Activated naive CD8-positive, alpha-beta T cell treated with anti-CD3 and anti-CD28 coated beads, Interleukin-2, amount 10 ng/mL, durations not matched to agents 7 days and 5 days (primary cell): ENCODE measurements at places on chromosomes 1 and 21.

DNA sequence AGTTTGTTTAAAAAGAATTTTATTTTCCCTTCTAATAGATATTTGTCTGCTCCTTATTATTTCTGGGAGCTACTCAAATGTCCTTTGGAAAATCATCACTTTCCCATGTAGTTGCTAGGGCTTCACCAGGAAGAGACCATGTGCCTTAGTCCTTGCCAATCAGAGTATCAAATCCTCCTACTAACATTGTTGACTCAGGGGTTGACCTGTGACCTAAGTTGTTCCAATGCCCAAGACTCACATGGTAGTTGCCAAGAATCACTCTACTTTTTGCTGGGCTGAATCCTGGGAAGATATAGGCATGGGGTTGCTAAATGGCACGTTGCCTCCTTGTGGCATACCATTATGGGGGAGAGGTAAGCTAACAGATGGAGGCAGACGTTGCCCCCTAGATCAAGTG is 58.2 kb upstream of the FOXD3 start:
- no peak for DNase-seq

DNA sequence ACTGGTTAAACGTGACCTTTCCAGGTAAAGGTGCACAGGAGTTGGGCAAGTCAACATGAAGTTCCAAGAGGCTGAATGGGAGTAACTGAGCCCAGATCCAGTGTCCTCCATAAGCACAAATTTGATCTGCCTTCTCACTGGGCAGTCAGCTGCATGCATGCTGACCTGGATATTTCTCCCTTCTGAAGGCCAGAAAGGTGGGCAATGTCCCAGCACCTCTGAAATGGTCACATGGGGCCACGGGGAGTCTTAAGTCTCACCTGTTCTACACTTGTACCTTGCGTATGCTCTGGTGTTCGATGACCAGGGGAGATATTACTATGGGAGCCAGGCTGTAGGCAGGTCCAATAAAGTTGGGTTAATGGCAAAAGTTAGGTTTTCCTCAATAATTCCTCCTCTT is 240.2 kb downstream of the SIPA1L2 start:
- no peak for DNase-seq

- DNase-seq = no peak
Observed at GRCh38 chr1:222167111-222167510, 380.8 kb downstream of the HHIPL2 start.

- no peak for DNase-seq
Observed at GRCh38 chr1:88890791-88891317, 513 bp downstream of the GTF2B start.
